ENCODE measurements at places on chromosomes 16 and 17.

DNA sequence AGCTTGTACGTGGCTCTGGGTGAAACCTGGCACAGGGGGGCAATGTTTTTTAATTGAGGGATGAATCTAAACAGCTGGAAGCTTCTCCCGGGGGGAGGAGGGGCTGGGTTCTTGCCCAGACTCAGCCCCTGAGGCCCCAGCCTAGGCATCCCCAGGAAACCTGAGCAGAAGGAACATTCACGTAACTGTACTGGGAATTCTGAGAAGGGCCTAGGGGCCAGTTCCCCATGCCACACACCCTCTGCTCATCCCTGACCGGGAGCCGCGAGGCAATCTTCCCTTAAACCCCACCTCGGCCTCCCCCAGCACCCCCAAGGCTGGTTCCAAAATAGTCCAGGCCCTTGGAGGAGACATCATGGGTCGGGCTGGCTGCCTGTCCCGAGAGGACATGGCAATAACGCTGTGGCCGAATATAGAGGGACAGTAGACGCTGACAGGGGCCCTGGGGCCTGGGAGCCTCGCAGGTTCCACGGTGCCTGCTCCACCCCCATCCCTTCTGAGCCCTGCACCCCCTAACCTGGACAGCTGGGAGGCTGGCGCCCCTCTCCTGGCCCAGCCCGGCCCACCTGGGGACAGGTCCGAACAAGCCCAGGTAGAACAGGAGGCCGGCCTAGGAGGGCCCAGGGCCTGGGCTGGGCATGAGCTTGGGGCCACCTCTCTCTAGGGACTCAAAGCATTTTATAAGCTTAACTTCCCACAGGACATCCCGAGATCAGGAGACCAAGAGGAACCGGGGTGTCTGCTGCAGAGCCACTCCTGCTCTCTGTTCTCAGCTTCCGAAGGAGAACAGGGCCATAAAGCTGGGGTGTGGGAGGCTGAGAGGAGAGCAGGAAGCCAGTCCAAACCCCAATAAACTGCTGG, 83.2 kb upstream of the TOB1 start:
- DNase-seq, result no peak

- no peak for DNase-seq
These were observed 22.2 kb downstream of the LASP1 start for GRCh38 chr17:38892083-38892482.

DNA sequence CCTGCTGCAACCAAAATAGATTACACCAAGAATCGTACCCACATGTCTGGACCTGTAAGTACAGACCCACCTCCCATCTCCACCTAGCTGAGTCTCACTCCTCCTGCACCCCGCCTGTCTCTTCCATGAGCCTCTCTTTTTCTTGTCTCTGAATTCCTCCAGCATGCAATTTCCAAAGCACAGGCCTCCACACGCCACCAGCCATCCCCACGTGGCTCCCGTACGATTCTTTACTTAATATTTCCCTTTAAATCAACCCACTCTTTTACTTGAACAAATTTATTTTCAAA, 1.2 kb downstream of the RPH3AL start:
- no peak for DNase-seq

DNA sequence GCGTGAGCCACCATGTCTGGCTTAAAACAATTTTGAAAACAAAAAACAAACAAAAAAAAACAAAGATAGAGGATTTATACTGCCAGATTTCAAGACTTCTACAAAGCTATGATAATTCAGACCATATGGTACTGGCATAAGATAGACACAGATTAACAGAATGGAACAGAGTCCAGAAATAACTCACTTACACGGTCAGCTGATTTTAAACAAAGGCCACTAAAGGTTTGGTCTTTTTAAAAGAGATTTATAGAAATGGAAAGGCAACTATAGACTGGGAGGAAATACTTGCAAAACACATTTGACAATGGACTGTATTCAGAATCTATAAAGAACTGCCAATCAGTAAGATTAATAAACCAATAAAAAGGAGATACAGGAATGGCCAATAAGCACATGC, 48.6 kb upstream of the MNT start:
- no peak for DNase-seq

DNA sequence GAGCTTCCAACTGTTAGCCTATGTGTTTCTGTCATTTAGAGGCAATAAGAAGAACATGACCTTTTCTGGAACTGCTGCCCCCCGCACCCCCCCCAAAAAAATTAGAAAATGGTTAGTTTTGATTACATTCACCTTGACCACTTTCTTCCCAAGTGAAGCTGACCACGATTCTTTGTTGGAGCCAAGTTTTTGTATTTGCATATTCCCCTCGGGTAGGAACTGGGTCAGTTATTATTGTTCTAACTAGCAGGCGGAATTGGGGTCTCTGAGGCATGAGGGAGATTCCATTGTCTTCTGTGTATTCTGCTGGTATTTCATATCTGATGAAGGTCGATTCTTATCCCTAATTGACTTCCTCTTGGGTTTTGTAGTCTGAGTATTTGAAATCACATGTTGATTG, 231.6 kb downstream of the PRKCA start:
- DNase-seq, result no peak

GRCh38 chr16:5460701-5461100, 363.1 kb upstream of the EEF2KMT start:
- DNase-seq, result no peak

DNA sequence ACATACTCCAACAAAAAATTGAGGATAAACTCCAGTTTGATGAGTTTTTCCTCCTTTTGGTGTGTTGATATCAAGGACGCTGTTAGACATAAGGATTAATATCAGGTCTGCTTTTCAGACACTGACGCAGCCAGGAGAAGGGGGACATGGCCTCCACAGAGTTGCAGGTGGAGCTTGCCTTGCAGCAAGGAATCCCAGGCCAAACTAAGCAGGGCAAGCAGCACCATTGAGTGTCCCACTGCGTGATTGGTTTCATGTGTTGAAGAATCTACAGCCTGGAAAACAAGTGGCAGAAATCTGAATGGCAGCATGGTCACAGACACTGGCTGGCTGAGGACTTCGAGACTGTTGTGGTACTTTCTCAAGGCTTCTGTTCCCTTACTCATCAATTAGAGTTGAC, 777.6 kb downstream of the KCNJ18 start:
- DNase-seq, result no peak

DNA sequence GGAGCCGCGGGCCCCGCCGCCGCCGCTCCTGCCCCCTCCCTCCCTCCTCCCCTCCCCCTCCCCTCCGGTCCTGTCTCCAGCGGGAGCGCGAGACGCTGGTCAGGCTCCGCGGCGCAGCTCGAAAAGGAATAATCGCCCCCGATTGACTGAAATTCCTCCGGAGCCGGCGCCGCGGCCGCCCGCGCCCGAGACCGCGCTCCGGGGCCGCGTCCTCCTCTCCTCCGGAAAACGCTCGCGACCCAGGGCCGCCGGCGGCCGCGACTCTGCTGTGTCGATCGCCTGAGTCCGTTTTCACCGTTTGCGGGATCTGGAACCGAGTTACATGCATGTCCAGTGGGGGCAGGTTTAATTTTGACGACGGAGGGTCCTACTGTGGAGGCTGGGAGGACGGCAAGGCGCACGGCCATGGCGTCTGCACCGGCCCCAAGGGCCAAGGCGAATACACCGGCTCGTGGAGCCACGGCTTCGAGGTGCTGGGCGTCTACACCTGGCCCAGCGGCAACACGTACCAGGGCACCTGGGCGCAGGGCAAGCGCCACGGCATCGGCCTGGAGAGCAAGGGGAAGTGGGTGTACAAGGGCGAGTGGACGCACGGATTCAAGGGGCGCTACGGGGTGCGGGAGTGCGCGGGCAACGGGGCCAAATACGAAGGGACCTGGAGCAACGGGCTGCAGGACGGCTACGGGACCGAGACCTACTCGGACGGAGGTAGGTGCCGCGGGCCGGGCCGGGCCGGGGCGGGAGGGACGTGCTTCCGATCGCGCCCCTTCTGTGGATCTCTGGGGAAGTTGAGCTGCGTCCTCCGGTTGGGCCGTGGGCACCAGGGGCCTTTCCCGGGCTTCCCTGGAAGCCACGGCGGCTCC, 744 bp downstream of the JPH3 start:
- no peak for DNase-seq

- peak; percentile 69 for DNase-seq
These were observed 644 bp downstream of the NFAT5 start for GRCh38 chr16:69566240-69566980.

- DNase-seq, result no peak
These were observed 34.8 kb upstream of the ADAMTS18 start for GRCh38 chr16:77469634-77470033.

- no peak for DNase-seq
These were observed 144.0 kb downstream of the SOCS1 start for GRCh38 chr16:11111856-11112634.

DNA sequence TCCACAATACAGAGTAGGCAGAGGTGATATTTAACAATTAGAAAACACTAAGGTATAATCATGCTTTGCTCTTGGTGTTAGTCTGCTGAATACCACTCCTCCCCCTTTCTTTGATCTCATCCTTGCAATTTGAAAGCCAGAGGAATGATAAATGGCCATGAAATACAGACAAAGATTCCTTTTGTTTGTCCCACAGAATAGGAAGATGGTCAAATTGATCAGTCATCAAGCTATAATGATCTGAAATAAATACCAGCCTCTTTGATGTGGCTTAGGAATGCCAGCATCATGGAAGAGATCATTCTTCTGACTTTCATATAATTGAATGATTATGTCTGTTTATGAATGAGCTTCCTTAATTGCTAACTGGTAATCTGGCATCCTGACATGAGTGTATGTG, 1541.7 kb upstream of the CDH8 start:
- no peak for DNase-seq

GRCh38 chr16:49564496-49565229, 191.1 kb downstream of the C16orf78 start:
- no peak for DNase-seq

DNA sequence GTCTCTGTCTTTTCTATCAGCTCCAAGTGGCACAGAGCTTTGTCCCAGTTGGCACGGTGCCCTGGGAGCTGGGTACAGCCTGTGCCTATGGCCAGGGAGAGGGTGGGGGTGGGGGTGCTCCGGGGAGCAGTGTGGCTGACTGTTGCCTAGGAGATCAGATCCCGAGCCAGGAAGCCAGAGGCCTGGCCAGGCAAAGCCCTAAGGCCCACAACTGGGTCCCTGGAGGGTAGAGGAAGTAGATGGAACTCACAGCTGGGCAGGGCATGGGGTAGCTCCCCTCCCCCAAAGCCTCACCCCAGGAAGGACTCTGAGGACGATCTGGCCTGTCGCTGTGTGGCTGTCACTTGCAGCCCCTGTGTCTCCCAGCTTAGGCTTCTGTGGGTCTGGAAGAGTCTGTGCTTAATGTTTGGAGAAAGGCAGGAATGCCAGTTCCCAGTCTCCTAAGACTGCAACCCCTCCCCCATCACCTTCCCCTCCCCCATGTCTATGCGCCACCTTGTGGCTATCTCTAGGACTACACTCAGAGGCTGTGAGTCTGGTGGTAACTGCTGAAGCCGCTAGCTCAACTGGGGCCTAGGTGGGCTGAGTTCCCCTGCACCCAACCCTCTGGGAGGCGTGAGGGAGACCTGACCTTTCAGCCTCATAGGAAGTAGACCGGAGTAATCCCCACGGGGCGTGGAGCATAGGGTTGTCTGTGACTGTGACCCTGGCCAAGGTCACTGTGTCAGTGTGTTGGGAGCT, 12.6 kb downstream of the THRA start:
- DNase-seq, result peak; percentile 86

DNA sequence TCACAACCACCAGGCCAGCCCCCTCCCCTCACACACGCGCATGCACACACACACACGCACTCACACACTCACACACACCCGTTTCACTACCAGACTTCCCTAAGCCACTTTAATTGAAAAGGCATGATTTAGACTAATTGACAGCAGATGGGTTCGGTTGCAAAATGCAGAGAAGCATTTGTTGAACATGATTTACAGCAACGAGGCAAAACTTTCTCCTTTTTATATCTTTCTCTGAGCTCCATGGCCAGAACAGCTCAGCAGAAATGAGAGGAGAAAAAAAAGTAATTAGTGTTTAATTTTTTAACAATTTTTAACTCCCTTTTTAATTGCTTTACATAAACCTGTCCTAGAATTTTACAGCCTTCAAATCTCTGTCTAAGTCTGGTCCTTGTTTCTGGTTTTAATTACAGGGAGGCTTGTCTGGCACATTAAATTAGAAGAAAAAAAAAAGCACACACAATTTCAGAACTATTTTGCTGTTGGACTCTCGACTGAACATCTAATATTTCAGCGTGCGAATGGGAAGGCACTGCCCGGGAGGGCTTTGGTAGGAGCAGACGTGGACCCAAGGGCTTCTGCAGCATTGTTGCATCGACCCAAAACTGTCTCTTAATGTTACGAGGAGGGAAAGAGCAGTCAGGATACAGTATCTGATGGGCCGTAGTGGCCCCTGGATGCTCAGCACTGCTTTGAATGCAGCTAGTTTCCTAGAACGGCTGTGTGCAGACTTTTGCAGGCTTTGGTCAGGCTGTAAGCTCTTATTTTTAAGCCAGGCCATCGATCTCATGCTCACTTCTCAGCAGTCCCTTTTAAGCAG, 255.9 kb downstream of the SOX9 start:
- DNase-seq, result no peak

DNA sequence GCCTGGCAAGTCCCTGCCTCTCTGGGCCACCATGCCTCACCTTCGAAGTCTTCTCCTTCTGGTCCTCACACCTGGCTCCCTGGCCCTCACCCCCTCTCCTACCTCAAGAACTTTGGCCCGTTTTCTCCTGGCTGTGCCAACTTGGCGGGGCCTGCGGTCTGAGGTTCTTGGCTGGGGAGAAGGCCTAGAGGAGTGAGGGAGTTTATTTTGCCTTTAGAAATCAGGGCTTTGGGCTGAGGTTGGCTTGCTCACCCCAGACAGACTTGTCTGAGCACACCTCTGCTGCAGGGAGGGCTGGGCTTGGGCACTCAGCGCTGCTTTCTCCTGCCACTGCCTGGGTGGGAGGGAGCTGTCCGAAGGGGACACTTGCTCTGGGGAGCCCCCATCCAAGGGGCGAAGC, 23.3 kb upstream of the TAC4 start:
- DNase-seq, result no peak

GRCh38 chr16:61233713-61234112, 802.5 kb downstream of the CDH8 start:
- no peak for DNase-seq

DNA sequence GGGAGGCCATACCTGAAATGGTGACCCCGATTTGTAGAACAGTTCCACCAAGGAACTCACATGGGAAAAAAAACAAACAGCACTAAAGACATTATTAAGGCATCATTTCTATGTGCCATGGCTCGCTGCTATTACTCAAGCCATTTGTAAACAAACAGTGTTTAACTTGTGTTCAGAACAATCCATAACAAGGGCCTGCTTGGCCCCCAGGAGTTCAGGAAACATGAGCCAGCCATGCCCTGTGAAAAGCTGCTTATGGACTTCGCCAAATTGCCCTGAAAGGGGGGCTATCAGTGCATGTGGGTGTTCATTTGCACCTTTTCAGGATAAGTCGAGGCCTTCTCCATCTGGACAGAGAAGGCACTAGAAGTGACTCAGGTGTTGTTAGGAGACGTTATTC, 8.0 kb downstream of the POLR3K start:
- DNase-seq, result no peak

Measured in ureter (tissue), 1 donor.